ENCODE measurements at places on chromosomes 16 and 17. TPM values are rescaled to one million over a fixed set of nuclear protein-coding genes. Genes with fewer than 3 reads are reported as not detected.

DNA sequence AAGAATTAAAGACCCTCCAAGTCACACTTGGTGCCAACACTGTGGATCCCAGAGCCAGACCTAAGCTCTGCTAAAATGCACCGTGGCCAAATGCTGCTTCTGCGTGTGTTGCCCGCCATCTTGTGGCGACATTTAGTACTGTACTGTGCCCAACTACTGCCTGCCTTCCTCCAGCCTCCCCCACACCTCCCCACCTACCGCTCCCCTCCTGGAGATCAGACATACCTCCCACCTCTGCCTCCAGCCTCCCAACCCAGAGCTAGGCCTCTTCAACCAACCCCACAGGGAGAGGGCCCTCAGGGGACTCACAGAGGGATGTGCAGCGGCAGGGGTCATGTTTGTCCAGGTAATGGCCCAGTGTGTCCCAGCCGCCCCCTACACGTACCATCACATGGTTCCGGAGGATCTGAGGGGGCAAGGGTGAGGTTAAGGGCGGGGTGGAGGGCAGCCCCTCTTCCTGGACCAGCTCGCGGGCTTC lies 5.5 kb downstream of the GAS2L2 start:
- peak; percentile 90 for DNase-seq

- no peak for DNase-seq
Measured at GRCh38 chr16:67403976-67404555, 10.8 kb upstream of the TPPP3 start.

GRCh38 chr16:84742641-84743092 lies 42.9 kb downstream of the USP10 start:
- no peak for DNase-seq

DNA sequence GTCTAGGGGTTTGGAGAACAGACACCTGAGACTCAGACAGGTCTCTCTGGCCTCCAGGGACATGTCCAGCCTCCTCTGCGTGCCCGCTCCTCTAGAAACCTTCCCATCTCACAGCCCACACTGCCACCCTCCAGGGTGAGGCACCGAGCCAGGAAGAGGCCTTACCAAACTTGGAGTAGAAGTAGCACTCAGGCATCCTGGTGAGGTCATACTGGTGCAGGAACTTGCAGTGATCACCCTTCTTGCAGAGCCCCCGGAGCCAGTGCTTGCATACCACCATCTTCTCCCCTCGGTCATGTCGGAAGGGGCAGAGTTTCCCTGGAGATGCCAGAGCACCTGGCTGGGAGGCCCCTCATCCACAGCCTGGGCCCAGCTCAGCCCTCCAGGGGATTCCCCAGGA lies 4.2 kb downstream of the CPSF4L start:
- no peak for DNase-seq

GRCh38 chr16:71625113-71625850 lies 702 bp upstream of the MARVELD3 start:
- DNase-seq, result no peak

GRCh38 chr16:50980666-50981065 lies 170.4 kb downstream of the SALL1 start:
- no peak for DNase-seq

DNA sequence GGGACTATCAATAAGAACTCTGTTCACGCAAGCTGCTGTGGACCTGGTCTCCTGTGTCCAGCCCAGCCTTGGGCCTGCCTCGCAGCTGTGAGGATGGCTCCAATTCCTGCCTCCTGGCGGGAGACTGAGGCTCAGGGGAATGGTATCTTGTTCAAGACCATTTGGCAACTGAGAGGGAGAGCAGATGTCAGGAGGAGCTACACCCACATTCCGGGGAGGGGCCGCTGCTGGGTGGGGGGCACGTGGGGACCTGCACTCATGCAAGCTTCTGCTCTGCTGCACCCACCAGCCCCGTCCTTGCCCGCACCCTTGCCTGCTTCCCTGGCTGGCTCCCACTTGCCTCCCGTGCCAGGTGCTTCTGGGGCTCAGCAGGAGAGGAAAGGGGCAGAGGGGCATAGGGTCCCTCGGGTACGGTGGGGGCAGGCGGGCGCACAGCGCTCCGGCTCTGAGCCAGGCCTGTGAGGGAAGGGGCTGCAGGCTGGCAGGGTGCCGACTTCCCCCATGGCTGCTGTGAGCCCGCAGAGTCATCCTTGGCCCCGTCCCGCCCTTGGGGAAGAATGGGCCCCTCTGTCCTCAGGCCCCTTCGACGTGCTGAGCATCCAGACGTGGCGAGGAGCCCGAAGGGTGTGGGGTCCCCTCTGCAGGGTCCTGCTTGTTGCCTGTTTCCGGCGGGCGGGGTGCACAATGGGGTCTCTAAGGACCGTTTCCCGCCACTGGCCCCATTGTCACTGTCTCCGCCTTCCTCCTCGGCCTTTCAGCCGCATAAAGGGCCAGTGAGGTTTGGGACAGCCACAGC lies 2.7 kb downstream of the METRN start:
- DNase-seq, result no peak

DNA sequence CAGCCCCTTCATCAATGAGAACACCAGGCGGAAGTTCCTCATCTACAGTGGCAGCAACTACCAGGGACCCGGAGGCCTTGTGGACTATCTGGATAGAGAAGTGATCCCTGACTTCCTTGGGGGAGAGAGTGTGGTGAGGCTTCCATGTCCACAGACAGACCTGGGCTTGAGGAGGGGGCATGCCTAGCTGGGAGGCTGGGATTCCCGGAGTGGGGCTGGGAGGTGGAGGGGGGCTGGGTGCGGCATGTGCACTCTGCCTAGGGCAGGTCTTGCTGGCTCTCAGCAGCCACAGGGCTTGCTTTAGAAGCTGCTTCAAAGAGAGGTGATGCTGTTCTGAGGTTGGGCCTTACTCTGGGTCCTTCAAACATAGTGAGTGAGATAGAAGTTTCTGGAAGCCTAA lies 27.8 kb downstream of the NAGPA start:
- DNase-seq, result no peak

- DNase-seq, result no peak
Measured at GRCh38 chr16:27441998-27442397, 40.0 kb downstream of the IL21R start.

DNA sequence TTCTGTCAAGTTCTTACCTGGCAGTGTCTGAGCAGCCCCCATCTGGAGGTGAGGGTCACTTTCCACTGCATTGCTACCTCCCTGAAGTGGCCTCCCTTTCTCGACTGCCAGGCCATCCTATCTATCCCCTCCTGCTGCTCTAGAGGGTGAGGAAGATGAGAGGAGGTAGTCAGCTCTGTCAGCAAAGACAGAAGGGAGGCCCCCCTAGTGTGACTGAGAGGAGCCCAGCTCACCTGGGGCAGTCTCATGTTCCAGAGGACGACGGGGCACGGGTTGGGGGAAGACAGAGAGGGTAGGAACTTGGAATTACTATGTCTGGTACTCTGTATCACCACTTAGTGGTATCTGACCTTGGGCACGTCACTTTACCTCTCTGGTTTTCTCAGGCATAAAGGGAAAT lies 22.0 kb downstream of the MYO19 start:
- DNase-seq, result no peak

DNA sequence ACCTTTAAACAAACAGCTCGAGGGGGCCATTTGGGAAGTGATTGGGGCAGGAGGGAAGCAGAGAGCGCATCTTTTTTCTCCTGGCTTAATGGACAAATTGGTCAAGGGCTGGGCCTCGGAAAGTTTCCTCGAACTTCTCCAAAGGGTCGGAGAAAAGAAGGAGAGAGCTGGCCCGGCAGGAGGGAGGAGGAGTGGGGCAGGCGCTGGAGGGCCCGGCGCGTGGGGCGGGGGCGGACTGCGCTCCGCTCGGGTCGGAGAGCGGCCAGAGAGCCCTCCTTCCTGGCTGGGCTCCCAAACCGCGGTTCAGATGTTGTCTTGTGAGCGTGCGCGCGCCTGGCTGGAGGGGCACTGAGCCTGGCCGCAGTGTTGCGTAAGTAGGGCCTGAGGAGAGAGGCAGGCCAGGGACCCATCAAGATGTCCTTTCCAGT lies 1.2 kb downstream of the MMP2 start:
- peak; percentile 91 for DNase-seq

DNA sequence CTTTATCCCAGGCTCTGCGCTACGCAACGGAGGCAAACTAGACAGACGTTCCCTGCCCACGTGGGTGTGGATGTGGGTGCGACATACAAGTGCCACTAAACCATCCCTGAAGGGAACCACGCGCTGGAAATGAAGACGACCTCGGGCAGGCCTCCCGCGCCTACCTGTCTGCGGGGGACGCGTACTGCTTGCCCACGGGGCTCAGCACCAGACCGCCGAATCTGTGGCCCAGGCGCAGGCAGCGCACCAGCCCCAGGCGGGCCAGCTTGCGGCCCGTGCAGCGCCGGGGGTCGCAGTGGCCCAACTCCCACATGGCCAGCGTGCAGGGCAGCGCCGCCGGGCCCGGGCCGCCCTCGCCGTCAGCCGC lies 480 bp downstream of the TSR3 start:
- no peak for DNase-seq

- no peak for DNase-seq
Measured at GRCh38 chr16:30882429-30883310, 11.2 kb downstream of the BCL7C start.

DNA sequence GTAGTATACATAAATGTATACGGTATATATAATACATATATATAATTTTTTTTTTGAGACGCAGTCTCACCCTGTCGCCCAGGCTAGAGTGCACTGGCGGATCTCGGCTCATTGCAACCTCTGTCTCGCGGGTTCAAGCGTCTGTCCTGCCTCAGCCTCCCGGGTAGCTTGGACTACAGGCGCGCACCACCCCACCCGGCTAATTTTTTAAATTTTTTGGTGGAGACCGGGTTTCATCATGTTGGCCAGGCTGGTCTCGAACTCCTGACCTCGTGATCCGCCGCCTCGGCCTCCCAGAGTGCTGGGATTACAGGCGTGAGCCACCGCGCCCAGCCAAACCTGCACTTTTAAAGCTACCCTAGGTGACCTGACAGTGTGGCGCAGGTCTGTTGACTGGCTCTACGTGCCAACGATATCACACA lies 745 bp downstream of the PAM16 start:
- no peak for DNase-seq

DNA sequence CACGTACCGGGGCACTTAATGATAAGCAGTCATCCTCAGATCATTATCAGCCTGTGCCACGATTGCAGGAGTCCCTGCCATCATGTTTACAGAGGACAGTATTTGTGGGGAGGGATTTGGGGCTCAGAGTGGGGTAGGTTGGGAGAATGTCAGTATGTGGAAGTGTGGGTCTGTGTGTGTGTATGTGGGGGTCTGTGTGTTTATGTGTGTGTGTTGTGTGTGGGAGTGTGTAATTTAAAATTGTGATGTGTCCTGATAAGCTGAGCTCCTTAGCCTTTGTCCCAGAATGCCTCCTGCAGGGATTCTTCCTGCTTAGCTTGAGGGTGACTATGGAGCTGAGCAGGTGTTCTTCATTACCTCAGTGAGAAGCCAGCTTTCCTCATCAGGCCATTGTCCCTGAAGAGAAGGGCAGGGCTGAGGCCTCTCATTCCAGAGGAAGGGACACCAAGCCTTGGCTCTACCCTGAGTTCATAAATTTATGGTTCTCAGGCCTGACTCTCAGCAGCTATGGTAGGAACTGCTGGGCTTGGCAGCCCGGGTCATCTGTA lies 13.5 kb upstream of the EFCAB13 start:
- no peak for DNase-seq

GRCh38 chr16:66899945-66900710 lies 18.6 kb downstream of the CDH16 start:
- no peak for DNase-seq

DNA sequence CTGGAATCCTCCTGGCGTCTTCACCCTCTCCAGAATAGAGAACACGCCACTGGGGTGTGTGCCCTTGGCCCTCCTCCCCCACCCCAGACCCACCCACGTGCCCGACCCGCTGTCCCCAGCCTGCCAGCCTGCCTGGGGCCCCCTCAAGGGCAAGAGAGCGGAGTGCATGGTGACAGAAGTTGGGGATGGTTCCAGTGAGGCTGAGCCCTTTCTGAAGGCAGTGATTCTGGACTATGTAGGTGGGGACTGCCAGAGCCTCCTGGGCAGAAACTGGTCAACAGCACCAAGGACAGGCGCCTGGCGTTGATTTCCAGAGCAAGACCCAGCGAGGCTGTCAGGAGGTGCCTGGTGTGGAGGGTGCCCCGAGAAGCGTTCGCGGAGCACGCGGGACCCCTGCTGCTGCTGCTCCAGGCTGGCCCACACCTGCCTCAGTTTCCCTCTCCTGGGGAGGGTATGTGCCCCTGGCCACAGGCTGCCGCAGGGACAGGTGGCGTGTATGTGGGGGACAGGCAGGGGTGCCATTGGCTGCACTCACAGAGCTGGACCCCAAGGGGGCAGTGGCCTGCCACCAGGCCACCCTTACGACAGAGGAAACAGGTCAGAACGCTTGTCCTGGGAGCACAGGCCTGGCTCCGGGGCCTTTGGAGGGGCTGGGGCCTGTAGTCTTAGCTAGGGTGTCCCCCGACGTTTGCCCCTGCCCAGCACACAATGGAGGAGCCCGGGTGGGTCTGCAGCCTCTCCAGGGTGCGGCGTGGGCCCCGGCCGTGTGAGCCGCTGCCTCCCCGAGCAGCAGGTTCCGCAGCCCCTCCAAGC lies 1.2 kb downstream of the SSTR5 start:
- DNase-seq, result no peak

DNA sequence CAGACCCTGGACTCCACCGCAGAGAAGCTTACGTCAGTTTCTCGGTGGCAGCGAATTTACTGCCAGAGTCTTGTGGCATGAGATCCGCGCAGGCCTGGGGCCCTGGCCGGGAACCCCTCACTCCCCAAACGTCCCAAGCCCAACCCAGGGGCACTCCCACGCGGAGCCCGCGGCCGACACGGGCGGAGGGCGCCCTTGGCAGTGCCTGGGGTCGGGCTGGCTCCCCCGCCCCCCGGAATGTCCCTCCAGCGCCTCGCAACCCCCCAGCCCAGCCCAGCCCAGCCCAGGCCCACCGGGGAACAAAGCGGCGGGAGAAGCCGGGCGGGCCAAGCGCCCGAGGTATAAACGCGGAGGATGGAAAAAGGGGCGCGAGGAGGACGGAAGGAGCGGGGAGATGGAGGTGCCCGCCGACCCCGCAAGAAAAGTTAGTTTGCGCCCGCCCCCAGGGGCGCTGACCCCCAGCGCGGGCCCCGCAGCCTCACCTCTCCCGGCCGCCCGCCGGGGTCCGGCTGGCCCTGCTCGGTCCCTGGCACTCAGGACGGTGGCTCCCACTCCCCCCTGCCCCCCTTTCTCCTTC lies 330 bp downstream of the CASKIN2 start:
- DNase-seq, result no peak

GRCh38 chr16:13351601-13352217 lies 450.3 kb downstream of the SHISA9 start:
- DNase-seq, result no peak

GRCh38 chr17:34235389-34236028 lies 19.6 kb upstream of the CCL2 start:
- DNase-seq, result no peak

GRCh38 chr16:54503011-54503855 lies 216.6 kb upstream of the IRX3 start:
- DNase-seq, result no peak

The TPSD1 gene
- not detected for total RNA-seq

The CCT6B gene
- 3.2 TPM for total RNA-seq

The CBFA2T3 gene
- total RNA-seq, result not detected

The C16orf96 gene
- 0.08 TPM for total RNA-seq

The EPX gene
- not detected for total RNA-seq

The NPIPA3 gene
- total RNA-seq, result not detected

The ZNF423 gene
- total RNA-seq, result 26.5 TPM

The NHLRC4 gene
- 0.57 TPM for total RNA-seq

The SLC4A1 gene
- total RNA-seq, result not detected

The TLCD1 gene
- total RNA-seq, result 3.8 TPM

The CLDN7 gene
- 0.89 TPM for total RNA-seq

The TBC1D3C gene
- not detected for total RNA-seq

The HOXB9 gene
- total RNA-seq, result not detected

The CLEC3A gene
- total RNA-seq, result not detected

The CHST4 gene
- total RNA-seq, result not detected

The TP53TG3B gene
- not detected for total RNA-seq

All from osteocyte (in vitro differentiated cells).